ENCODE measurements at places on chromosomes 4 and X.

DNA sequence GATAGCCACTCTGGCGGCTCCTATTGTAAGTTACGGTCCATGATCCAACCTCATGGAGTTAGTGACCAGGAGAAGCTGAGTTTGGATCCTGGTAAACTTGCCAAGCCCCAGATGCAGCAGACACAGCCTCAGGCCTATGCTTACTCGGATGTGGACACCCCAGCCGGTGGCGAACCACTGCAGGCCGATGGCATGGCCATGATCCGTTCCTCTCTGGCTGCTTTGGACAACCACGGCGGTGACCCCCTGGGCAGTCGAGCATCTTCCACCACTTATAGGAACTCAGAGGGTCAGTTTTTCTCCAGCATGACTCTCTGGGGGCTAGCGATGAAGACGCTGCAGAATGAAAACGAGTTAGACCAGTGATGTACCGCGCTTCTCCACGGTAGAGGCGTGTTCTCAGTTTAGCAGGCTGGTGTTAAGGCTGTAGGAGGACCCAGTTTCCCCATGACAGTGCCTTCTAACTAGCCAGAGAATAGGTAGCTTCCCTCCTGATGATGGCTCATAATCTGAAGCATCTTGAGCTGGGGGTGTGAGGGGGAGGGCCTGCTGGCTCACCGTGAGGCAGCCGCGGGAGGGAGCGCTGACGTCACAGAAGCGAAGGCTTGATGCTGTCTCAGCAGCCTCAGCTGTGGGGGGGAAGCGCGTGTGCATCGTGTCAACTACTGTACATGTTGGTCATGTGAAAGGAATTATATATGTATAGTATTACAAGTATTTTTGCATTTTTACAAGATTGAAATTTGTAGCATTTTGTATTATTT, 31.1 kb downstream of the ZBTB49 start:
- no peak for DNase-seq

DNA sequence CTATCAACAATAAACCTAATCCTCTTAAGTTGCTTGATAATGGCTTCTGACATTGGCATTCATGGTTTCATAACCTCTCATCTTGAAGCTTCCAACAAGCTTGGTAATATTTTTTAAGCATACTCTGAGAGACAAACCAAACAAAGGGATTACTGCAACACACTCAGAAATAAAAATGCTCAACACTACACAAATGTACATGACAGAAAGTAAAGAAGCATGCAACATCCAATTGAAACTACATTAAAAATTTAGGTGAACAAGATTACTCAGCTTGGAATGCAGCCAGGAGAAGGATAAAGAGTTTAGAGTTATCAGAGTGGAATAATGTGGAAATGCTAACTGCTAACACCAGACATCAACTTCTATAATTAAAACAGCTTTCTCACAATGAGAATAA, 1136.6 kb upstream of the PABPC4L start:
- no peak for DNase-seq

GRCh38 chr4:59500103-59500502, 1700.0 kb upstream of the ADGRL3 start:
- DNase-seq = no peak

GRCh38 chrX:137033774-137034507, at the start of gene GPR101:
Gene GPR101, minus strand, starts transcription at chrX:137033995. Its CDS starts 2,321 bp downstream, at chrX:137031674.
- no peak for DNase-seq

- no peak for DNase-seq
Measured at GRCh38 chr4:2322227-2322626, 60.3 kb upstream of the MXD4 start.

DNA sequence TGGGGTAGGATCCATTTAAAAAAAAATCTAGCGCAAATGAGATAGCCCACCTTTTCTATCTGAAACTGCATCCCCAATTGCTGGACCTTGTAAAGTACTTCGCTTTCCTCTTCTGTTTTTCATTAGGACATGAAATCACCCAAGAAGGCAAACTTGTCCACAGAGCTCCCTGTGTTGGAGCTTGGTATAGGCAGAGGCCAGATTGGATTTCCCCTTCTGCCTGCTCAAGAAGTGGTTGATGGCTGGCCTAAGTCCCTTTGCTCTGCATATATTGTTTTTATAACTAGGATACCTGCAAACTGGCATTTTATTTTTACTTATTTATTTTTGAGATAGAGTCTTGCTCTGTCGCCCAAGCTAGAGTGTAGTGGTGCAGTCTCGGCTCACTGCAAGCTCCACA, 28.4 kb downstream of the RNF4 start:
- no peak for DNase-seq

GRCh38 chr4:102514298-102514964, 13.3 kb downstream of the NFKB1 start:
- no peak for DNase-seq

- DNase-seq = no peak
Measured at GRCh38 chr4:147287588-147287890, 193.4 kb upstream of the EDNRA start.

- DNase-seq = peak; percentile 2
Measured at GRCh38 chrX:47751670-47752069, 85.0 kb upstream of the ZNF81 start.

- no peak for DNase-seq
Measured at GRCh38 chr4:114658179-114658578, 59.6 kb downstream of the UGT8 start.

- no peak for DNase-seq
Measured at GRCh38 chrX:147072747-147073146, 258.2 kb upstream of the CXorf51A start.

DNA sequence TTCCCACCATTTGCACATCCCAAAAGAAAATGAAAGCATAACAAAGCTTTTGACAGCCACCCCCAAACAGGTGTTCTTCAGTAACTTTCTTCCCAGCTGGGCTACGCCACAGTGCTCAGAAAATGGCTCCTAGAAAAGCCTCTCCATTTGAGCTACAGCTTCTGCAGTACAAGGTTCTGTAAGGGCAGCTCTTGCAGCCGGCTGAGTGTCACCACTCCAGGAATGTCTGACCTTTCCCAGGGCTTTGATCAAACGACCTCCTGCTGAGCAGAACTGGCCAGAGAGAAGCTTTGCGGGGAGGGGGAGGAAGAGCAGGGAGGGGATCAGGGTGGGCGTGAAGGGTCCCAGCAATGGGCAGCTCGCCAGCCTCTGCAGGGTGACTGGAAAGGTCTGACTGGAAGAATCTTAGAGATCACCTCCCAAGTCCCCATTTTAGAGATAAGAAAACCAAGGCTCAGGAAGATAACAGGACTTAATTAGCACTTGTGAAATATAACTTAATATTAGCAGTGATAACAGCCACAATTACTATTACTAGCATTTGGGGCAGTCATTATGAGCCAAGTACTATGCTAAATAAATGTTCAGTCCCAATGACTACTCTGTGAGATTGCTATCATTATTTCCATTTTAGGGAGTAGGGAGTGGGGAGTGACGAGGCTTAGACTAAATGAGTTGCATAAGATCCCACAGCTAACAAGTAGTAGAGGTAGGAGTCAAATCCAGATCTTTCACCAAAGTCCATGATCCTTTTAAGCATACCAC, 51.1 kb downstream of the LEF1 start:
- no peak for DNase-seq

- no peak for DNase-seq
Measured at GRCh38 chr4:81491943-81492342, 20.2 kb upstream of the RASGEF1B start.

DNA sequence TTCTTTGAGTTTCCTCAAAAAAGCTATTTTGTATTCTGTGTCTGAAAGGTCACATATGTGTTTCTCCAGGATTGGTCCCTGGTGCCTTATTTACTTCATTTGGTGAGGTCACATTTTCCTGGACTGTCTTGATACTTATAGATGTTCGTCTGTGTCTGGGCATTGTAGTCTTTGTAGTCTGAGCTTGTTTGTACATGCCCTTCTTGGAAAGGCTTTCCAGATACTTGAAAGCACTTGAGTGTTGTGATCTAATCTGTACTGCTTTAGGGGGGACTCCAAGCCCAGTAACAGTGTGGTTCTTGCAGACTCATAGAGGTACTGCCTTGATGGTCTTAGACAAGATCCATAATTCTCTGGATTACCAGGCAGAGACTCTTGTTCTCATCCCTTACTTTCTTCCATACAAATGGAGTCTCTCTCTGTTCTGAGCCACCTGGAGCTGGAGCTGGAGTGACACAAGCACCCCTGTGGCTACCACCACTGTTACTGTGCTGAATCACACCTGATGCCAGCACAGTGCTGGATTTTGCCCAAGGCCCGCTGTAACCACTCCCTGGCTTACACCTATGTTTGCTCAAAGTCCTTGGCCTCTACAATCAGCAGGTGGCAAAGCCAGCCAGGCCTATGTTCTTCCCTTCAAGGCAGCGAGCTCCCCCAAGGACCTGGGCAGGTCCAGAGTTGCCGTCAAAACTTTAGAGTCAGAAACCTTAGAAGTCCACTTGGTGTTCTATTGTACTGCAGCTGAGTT, 72.3 kb upstream of the EFHC2 start:
- no peak for DNase-seq

DNA sequence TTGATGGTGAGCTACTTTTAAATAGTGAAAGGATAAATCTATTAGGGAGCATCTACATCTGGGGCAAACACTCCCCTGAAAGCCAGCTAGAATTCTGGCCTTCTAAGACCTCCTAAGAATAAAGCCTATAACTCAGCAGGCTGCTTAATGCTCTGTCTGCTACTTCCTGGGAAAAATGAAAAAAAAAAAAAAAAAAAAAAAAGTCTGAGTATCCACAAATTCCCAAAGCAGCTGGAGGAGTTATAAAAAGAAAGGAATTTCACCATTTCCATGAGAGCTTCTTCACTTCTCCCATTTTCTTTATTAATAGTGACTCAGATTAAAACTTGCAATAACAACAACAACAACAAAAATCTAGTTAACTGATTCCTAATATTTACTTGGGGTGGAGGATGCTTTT, 511.2 kb downstream of the INPP4B start:
- DNase-seq = no peak

DNA sequence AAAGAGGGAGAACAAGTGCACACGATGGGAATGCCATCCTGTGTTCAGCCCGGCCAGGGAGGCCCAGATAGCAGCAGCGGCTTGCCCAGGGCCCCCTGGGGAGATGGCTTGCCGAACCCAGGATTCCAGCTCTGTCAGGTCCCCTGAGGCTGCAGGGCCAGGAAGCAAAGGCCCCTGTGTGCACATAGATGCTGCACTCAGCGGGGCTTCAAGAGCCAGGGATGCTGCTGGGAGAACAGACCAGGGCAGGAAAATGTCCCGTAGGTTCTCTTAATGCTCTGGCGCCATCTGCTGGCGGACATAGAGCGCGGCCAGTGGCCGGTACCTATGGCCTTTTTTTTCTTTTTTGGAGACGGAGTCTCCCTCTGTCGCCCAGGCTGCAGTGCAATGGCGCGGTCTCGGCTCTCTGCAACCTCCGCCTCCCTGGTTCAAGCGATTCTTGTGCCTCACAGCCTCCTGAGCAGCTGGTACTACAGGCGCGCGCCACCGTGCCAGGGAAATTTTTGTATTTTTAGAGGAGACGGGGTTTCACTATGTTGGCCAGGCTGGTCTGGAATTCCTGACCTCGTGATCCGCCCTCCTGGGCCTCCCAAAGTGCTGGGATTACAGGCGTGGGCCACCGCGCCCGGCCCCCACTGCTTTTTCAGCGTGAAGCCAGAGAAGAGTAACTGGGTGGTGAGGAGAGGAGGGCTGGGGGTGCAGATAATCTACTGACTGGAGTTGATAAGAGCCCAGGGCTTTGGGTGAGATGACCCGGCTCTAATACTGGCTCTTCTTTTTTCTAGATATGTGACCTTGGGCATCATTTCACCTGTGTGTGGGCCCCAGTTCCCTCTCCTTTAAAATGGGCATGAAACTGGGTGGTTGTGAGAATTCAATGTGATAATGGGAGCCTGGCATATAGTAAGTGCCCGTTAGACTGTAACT, 22.5 kb downstream of the MED28 start:
- peak; percentile 68 for DNase-seq

DNA sequence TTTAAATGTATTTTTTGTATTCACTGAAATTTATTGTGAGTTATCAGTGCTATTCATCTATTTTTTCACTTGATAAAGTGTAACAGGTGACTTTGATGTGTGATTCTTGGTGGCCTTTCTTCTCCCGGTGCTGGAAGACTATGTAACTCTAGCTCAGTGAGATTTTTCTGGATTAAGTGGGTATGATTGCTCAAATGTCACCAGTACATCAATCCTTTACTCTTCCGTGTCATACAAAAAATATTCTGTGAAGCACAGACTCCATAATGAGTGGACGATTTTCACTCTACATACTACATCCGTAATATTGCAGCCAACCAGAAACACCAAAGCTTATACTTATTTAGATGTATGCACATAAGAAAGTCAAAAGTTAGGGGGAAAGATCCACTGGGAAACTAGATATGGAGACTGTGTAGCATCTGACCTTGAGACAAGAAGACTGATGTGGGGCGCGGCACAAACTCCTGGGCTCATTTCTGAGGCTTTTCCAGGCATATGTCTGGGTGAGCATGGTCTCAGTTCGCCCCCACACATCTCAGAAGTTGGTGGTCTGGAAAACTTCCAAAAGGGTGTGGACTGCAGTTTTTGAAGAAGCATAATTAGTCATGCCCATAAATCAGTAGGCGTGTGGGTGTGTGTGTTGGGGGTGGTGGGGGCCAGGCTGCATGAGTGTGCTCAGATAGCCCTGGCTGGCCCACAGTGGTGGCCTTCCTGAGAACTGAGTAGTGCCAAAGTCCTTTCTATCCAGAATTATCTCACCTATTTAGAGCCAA, 53.9 kb upstream of the TENM3 start:
- DNase-seq = no peak

- DNase-seq = no peak
Measured at GRCh38 chr4:2820216-2820982, 23.2 kb upstream of the ADD1 start.

DNA sequence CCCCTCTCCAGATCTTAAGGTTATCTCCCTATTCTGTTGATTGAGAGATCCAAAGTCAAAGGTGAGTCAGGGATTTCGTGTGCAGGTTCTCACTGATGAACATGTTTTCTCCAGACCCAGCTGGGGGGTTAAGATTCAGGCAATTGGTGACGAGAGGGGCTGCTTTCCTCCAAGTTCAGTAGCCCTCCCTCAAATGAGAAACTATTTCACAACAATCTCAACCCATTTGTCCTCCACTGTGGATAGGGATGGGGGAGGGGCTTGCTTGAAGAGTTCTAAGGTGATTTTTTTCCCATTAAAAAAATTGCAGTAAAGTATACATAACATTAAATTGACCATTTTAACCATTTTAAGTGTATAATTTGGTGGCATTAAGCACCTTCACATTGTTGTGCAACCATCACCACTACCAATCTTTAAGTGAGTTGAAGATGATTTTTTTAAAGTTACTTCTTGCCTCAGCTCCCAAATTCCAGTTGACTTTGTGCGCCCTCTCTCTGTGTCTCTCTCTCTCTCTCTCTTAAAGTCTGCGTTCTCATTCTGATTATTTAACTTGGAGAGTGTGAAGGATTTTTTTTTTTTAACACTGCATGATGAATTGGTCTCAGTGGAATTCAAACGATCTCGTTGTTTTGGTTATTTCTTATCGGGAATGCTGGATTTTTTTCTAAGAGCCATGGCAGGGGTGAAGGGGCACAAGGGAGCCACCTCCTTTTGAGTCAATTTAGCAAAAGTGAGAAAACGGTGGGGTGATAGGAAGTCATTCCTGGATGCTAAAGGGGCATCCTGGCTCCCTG, 175.9 kb downstream of the SHROOM3 start:
- no peak for DNase-seq

All from stimulated activated CD4-positive, alpha-beta T cell treated with anti-CD3 and anti-CD28 coated beads, Interleukin-1b, Interleukin-23, amount 100 ng/mL, for 4 hours (primary cell).